ENCODE measurements at places on chromosomes 12 and 14.

- DNase-seq = no peak
Measured at GRCh38 chr12:79737875-79738718, 47.3 kb upstream of the PAWR start.

GRCh38 chr12:118493962-118494361 is 117.6 kb downstream of the SUDS3 start:
- no peak for DNase-seq

DNA sequence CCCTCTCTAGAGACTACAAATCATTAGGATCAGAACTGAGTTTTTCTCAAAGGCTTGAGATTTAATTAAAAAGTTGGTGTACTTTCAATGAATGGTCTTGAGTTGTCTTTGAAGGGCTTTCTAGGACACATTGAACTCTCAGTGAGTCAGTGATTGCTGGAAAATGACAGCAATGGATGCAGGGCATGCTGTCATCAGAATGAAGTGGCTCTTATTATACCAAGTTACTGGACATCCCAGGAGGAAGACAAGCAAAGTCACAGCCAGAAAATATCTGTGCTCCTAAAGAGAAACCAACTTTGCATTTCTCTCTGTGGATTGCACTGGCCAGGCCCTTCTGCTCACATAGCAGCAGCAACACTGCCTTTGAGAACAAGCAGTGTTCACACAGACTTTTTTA is 112.6 kb downstream of the PRIMA1 start:
- no peak for DNase-seq

- no peak for DNase-seq
Measured at GRCh38 chr12:28585146-28585545, 394.9 kb downstream of the CCDC91 start.

DNA sequence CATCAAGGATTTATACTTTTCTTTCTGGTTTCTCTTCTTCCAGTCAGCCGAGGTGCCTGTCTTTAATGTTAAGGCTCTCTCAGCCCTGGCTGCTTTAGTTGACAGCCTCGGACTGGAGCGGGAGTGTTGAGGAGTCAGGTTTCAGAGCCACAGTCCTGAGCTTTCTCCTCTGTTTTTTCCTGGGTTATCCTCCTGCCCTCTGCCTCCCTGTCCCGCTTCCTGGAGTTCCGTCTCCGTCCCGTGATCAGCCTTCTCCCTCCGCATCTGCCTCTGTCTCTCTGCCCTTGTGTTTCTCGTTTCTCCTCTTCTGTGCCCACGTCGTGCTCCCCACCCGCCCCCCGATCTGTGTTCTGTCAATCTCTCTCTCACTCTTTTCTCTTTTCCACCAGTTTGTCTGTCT is 33.0 kb downstream of the IQSEC3 start:
- DNase-seq = no peak
